ENCODE measurements at places on chromosomes 6 and 20.
A peak's percentile ranks its signal among the peaks of the same experiment; 100 is the strongest.

- DNase-seq, result peak; percentile 74
These were observed 1.8 kb upstream of the HLA-DQB1 start for GRCh38 chr6:32668226-32668747.

DNA sequence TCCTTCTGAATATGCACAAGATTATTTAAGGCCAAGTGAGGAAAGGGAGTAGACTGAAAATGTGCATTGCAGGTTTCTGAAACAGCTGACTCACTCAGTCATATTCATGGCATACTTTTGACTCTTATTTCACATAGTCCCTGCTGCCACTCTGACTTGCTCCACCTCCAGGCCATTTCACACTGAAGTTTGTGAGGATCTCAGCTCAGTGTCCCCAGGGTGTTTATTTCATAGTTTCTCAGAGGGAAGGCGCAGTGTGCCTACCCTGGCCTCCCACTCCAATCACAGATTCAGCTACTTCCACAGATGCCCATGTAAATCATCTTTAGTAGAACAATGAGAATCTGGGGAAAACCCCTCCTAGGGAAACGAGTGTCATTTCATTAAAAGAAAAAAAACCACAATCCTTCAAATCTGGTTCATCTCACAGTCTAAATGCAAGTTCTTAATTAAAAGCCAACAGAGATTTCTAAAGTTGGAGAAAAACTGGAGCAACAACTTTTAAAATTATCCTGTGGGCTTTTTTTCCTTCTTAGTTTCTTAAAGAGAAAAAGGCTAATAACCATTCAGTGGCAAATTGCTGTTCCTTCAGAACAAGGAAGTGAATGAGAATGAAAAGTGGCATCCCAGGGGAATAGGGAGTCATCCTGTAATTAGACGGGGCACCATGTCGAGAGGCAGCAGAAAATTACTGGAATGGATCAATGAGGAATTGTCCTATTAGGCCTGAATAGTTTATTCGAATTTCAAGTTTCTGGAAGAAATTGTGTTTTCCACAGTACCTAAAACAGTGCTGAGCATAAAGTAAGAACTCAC, 133.6 kb downstream of the TFAP2B start:
- no peak for DNase-seq

DNA sequence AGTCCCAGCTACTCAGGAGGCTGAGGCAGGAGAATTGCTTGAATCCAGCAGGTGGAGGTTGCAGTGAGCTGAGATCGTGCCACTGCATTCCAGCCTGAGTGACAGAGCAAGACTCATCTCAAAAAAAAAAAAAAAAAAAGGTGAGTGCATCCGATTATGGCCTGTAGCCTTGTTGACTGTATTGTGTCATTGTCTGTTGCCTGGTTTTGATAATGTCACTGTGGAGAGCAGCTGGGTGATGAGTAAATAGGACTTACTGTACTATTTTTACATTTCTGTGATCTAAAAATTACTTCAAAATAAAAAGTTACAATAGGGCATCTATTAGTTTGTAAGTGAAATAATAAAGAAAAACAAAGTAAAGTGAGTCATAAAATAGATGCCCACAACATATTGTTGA, 134.1 kb upstream of the SALL4 start:
- no peak for DNase-seq

- no peak for DNase-seq
These were observed 182.4 kb upstream of the QKI start for GRCh38 chr6:163232015-163232523.

DNA sequence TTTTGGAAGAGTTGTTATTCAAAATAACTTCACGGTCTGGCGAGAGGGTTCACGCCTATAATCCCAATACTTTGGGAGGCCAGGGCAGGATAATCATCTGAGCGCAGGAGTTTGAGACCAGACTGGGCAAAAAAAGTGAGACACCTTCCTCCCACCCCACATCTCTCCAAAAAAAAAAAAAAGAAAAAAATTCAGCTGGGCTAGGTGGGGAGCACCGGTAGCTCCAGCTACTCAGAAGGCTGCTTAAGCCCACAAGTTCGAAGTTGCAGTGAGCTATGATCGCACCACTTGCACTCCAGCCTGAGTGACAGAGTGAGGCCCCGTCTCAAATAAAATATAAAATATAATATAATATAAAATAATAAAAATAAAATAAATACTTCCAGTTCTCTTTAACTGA, 10.4 kb downstream of the OR2B2 start:
- no peak for DNase-seq

- no peak for DNase-seq
These were observed 111.8 kb downstream of the MCHR2 start for GRCh38 chr6:99882128-99882702.

DNA sequence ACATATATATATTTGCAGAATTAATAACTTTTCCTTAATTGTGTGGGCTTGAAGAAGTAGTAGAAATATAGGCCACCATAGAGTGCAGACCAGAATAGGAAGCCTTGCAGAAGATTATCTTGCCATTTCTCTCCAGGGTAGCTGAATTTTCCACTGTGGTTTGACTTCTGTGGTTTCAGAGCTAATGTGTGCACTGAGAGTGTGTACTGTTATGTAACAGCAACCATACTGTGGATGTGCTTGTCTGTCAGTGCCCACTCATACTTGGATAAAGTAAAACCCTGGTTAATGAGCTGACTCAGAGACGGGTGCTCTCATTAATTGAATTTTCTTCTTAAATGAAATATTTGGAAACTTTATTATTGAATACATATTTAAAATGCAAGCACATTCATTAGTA, 57.2 kb downstream of the CEP43 start:
- DNase-seq, result no peak

- DNase-seq, result no peak
These were observed 21.1 kb downstream of the FOXC1 start for GRCh38 chr6:1630771-1631217.

DNA sequence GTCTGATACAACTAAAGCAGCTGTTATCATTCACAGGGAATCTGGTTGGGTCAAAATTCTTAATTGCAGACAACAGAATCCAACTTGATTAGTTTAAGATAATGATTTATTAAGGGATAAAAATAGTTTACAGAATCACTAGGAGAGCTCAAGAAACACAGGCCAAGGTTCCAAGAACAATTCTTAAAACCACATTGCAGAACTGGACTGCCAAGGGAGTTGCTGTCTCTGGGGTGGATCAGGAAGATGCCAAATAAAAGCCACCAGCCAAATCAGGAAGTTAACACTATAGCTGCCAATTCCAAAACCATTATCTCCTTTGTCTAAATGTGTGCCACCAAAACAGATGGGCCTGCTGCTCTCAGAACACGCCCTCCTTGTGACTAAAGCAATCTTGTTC, 53.7 kb downstream of the NUDT3 start:
- no peak for DNase-seq

- no peak for DNase-seq
These were observed 433 bp downstream of the QRSL1 start for GRCh38 chr6:106629859-106630163.
